ENCODE measurements at places on chromosomes 6 and 20. TPM values are rescaled to one million over a fixed set of nuclear protein-coding genes. Genes with fewer than 3 reads are reported as not detected.

DNA sequence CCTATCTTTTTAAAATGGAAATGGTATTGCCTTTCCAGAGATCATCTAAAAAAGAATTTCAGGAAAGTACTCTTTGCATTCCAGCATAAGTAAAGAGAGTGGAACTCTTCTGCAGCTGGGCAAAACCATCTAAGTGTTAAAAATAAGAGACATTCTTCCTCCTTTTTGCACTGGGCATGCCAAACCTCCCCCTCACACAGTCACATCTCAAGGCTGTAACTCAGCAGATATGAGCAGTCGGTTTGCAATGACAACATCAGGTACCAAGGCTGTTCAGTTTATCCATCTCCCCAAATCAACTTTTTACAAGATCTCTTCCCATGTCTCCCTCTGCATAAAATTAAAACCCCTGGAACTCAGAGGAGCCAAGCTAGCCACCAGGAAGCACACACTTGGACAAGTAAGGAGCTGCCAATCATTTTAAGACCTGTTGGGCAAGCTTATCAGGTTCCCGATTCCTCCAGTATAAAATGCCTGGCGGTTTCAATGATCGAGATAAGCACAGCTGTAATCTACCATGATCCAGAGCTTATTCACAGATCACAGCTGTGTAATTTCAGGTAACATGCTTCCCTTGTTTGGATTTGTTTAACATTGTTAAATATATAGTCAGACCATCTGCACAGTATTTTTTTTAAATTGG, 23.2 kb downstream of the ID4 start:
- H3K4me1 ChIP-seq: peaks cover 25% of the 10 kb centered on the region
- H3K27ac ChIP-seq: peak overlapping the region; percentile 25
- H3K27me3 ChIP-seq: no peaks in the 10 kb centered on the region
- peak; percentile 82 for DNase-seq
- H3K36me3 ChIP-seq: peaks cover 6% of the 10 kb centered on the region

DNA sequence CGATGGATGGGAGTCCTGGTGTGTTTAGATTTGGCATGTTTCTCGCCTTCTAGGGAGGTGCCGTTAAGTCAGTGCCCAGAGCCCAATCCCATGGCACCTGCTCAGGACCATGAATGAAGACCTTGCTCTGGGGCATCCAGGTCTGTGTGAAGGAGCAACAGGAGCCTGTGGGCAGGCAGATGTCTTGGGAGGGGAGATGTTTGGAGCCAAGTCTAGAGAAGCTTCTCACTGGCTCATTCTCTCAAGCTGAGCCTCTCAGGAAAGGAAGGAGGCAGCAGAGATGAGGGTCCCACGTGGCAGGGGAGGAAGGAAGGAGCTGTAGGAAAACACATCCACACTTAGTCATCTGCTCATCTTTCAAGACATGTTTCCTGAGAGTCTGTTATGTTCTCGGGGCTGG, 9.5 kb upstream of the SIRPB1 start:
- H3K4me1 ChIP-seq: peaks cover 23% of the 10 kb centered on the region
- H3K36me3 ChIP-seq: no peaks in the 10 kb centered on the region
- H3K4me3 ChIP-seq: no peak overlapping the region
- no peak for DNase-seq
- peaks cover 12% of the 10 kb centered on the region for H3K27me3 ChIP-seq
- no peak overlapping the region for H3K27ac ChIP-seq

GRCh38 chr6:101477436-101477835, 83.9 kb downstream of the GRIK2 start:
- no peak for DNase-seq
- no peaks in the 10 kb centered on the region for H3K27me3 ChIP-seq
- no peaks in the 10 kb centered on the region for H3K36me3 ChIP-seq
- H3K27ac ChIP-seq: no peak overlapping the region
- no peaks in the 10 kb centered on the region for H3K4me1 ChIP-seq

Gene TTLL9
- not detected for total RNA-seq

Data from Calu3 (cell line).